ENCODE measurements at places on chromosomes 6 and 20.

- DNase-seq: no peak
These were observed 184.4 kb upstream of the ZNF217 start for GRCh38 chr20:53778041-53778516.

DNA sequence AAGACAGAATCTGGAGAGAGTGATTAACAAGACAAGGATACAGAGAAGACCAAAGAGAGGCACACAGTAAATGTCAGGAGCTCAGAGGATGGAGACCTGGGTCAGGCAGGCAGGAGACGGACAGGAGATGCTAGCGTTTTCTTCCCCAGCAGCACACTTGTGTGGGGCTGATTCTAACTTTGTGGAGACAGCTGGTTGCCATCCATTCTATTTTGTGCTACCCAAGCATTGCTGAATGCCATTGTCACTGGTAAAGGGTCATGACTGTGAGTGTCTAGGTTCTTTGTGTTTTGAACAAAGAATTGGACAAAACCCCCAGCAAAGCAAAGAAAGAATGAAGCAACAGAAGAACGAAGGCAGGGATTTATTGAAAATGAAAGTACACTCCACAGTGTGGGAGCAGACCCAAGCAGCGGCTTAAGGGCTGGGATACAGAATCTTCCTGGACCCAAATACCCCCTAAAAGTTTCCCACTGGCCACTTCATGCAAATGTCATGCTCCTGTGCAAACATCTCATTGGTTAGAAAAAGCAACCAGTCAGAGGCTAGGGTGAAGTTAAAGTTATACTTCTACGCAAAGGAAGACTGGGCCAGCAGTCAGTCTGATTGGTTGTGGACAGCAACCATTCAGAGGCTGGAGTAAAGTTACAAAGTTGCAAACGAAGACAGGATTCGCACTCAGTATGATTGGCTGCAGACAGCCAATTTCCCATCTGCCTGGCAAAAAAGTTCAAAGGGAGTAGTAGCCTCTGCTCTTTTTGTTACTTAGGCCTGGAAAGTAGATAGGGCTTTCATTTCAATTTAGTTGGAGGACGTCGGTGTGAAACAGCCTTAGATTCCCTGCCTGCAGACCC, 17.5 kb downstream of the PTK7 start:
- no peak for DNase-seq

DNA sequence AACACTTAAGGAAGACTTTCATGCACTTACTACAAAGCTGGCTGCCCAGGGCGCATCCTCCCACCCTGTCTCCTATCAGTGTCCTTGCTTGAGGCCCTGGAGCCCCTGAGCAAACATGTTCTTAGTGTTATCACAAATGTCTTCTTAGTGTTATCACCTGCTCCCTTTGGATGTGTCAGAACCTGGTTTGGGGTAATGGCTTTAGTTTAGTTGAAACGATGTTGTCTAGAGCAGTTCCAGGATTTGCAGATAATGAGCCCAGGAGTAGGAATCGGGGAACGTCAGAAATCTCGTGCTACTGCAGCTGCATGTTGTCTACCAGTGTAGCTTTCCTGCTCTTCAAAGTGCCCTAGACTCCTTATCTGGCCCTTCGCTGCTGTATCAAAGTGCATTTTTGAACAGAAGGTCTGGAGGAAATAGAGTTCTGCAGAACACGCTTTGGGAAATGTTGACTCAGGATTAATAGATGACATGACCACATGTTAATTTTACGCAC, 69.6 kb downstream of the PHACTR2 start:
- DNase-seq: no peak

- DNase-seq: no peak
These were observed 287.3 kb upstream of the TSHZ2 start for GRCh38 chr20:52684905-52685304.

DNA sequence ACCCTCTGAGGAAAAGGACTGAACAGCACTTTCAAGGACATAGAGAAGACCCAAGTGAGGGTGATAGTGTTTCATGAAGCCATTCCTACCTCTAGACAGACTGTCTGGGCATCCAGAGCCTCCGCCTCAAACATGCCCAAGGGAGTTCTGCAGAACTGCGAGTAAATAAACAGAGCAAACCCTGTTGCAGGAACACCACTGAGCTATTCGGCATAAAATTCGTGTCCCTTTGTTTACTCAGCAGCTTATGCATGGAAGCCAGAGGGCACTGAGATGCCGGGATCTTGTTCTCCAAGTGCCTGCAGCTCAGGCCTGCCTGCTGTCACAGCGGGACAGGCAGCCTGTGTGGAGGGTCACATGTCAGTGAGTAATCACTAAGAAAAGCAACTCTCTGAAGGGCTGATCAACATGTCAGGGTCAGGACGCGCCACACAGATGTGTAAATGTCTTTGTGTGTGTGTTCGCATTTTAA, 164.9 kb upstream of the HEY2 start:
- DNase-seq: no peak

- no peak for DNase-seq
These were observed 5.9 kb downstream of the TMEM63B start for GRCh38 chr6:44133003-44133931.

GRCh38 chr6:109867970-109868358, 110.1 kb upstream of the GPR6 start:
- no peak for DNase-seq

DNA sequence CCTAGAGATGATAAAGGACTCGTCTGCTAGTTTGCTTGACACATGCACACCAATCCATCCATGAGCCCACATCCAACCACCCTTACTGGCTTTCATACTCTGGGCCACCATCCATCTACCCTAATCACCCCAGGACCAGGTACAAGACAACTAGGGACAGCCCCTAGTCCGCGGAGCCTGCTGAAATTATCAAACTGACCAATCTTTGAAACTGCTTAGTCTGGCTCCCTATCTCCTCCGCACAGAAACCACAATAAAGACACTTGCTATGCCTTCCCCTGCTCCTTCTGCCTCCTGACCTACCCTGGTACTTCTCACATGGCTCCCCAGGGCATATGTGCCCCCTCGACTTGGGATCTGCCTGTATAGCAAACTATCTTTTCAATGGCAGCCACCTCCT, 33.1 kb downstream of the PXDC1 start:
- DNase-seq: no peak

- no peak for DNase-seq
These were observed 2.8 kb upstream of the NUP153 start for GRCh38 chr6:17709476-17709875.

DNA sequence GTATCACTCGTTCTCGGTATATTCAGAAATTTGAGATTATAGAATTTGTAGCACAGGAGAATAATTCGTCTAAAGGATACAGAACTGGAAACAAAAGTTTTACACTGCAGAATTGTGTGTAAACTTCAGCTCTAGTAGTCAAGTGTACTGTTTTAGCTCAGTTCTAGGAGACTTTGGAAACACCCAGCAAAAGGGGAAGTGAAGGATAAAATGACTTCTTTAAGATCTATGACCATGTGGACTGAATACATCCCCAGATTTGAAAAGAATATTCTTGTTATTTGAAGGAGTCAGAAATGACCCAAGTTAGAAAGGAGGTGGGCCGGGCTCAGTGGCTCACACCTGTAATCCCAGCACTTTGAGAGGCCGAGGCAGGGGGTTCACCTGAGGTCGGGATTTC, 174.0 kb upstream of the FOXQ1 start:
- DNase-seq: no peak

DNA sequence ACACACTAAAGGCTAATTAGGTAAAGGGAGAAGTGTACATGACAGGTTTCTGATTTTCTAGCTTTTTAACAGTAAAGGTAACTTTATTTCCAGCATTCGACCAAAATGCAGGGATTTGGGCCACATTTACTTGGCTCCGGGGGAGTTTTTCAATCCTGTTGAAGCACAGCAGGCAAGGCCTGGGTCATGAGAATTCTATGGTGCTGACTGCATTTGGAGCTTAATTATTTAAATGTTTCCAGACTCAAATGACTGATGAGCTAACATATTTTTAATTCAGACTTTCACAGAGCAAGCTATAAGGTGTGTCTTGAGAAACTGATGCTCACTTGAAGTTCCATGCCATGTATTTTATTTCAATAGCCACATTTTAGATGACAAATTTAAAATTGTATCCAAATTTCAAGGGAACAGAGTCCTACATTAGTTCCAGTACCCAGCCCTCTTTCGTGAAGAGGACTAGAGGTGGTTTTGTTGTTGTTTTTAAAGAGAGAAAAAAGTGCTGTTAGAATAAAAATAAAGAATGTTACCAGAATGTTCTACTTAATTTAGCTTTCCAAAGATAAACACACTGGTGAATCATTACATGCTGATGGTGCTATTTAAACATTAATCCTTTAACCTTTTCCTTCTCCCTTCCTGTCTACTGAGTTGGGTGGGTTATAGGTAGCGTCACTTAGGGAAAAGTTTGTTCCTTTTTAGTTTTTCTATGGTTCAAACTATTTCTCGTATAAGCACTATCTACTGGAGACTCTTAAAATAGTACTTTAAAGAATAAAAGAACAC, 82.3 kb upstream of the PHACTR2 start:
- DNase-seq: no peak

DNA sequence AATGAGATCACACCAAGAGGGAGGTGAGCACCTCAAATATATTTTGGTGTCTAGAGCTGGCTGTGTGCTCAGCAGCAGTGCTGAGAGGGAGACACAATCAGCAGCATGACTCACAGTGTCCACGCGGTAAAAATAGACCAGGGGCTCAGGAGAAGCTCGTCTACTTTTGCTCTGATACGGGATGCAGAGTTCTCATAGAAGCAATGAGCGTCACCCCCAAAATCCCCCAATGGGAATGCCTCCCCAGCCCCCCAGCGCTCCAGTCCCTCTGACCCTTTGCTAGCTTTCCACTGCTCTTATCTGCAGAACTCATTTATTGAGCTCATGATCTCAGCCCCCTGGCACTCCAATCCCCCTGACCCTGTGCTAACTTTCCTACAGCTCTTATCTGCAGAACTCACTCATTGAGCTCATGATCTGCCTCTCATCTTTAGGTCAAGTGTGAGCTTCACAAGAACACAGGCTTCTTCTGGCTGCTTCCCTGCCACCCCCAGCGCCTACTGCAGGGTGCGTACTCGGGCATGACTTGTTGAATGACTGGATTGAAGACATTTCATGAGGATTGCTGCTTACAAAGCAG, 34.0 kb downstream of the SYNDIG1 start:
- DNase-seq: no peak

DNA sequence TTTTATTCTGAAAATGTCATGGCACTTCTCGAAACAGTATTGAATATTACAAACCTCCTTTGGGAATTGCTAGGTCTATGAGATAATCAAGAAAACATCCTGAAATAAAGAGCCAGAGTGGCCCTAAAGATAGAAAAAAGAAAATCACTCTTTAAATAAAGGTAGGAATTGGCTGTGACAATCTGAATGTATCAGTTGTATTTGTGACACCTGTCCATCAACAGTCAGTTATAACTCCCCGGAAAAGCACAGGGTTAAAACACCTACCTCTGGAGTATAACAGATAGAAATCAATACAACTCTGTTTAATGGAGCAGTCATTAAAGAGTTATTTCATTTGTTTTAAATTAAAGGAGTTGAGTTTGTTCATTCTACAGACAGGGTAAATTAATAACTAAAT, 21.2 kb downstream of the RNF24 start:
- DNase-seq: no peak

GRCh38 chr6:31079656-31080261, 32.6 kb downstream of the C6orf15 start:
- DNase-seq: no peak

DNA sequence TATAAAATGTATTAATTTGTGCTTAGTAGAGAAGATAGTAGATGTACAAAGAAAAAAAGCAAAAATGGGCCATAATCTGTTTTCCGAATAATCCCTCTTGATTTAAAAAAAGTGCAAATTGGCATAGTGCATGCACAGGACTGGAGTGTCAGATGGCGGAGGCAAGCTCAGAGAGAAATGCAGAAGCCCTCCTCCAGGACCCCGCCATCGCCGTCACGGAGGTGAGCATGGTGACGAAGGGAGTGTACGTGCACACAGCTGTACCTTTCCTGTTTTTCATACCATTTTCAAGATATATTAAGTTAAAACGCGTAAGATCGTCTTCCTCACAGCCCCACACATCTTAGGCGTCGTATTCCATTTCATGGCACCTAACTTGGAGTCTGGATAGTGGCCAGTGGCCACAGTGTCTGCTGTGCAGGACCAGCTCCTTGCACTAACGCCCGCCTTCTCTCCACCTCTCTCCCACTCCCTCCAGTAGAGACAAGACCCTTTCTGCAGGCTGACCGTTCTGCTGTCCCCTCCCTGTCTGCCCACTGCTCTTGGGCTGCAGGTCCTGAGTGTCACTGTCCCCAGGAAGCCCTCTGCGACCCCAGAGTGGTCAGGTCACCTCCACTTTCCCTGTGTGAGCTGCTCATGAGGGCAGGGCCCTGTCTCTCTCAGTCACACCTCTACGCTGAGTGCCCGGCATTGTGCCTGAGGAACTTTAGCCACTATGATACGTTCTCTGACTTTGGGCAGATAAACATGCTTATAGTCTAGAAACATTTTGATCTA, 9.8 kb downstream of the DUSP22 start:
- no peak for DNase-seq

DNA sequence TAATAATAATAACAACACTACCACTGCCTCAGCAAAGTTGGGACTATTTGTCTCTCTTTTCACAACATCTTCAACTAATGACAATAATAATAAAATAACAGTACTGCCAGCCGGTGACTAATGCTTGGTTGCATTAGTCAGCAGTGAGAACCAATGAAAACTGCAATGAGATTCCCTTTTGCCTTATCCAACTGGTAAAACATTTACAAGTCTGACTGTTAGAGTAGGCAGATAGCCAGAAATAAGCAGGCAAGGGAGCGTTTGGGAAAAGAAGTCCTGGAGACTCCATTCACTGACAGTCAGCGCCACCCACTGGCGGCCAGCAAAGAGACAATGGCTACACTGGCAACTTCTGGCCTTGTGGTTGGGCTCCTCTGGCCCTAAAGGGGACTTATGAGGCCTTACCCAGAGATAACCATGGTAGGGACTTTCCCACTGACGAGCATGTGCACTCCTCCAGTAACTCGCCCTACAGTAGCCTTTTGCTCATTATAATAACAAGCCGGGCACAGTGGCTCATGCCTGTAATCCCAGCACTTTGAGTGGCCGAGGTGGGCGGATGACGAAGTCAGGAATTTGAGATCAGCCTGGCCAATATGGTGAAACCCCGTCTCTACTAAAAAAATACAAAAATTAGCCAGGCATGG, 3.4 kb upstream of the NSFL1C start:
- DNase-seq: no peak

DNA sequence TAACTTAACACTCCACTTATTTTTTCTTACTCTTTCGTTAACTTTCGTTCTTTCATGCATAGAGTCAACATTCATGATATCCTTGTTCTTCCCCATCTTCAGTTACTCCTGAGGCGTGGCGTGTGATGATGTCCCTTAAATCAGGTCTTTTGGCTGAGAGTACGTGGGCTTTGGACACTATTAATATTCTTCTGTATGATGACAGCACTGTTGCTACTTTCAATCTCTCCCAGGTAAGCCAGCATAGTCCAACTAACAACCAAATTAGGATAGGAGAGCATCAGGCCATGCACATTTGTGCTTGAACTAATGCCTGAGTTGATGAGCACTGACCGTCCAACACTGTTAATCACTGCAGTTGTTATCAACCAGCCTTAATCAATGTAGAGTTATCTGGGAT, 119.6 kb downstream of the TMEM242 start:
- DNase-seq: no peak

GRCh38 chr6:105831311-105832097, 254.6 kb upstream of the PRDM1 start:
- DNase-seq: no peak

All from esophagus squamous epithelium (tissue), 5 donors.